ENCODE measurements at places on chromosomes 13 and 19.

- DNase-seq, result no peak
Measured at GRCh38 chr13:114130131-114130836, 2.1 kb downstream of the RASA3 start.

- no peak for DNase-seq
Measured at GRCh38 chr19:54470991-54471782, 1.9 kb downstream of the CDC42EP5 start.

DNA sequence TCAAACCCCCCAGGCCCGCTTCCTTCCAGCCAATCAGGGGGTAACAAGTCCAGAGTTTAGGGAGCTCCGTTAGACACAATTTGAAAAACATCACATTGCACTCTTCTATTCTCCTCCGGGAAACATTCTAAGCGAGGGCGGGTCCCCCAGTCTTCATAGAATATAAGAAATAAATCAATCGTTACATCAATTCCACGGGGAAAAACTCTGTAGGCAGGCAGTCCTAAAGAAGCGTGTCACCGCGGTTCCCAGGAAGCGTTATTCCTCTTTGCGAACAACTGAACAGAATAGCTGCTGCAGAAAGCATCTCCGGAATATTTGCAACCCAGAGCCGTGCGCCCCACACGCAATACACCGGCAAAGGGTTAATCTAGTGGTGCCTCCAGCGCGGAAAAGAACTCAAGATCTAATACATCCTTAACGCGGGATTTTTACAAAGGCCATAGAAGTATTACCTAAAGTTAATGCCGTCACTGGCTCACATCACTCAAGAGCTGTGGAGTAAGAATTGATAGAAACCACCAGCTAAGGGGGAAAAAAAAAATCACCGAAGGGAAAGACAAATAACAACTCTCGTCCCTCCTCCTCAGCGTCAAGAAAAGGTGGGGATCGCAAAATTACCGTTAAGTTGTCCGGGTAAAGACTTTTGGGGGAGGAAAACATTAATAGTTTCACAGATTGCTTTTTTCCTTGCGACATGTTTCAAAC is 65.1 kb downstream of the KCNRG start:
- peak; percentile 38 for DNase-seq

DNA sequence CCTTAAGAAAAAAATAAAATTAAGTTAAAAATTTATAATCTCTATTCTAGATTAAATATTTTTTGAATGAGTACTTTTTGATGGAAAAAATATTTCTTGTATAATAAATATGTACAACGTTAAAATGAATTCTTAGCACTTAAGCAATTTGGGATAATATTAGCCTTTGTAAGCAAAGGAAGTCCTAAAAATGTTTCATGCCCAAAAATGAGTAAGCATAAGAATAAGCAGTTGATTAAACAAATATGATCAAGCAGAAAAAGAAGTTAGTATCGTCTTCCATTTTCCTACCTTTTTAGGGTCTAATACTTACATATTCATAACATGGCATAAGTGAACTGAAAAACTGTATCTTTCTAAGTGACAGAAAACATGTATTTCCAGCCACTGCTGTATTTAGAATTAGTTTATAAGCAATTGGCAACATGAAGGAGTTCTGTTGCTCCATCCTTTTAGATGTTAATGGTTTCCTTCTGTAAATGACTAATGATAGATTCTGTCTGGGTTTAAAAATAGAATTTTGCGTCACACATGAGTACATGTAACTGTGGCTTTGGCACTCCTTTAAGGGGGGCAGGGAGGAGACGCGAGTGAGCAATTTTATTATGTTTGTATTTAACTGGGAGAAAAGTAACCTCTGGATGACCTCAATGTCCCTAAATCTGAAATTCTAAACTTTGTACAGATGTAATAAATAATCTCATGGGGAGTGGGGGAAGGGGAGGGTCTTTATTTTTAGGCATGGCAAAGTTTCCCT is 237.4 kb downstream of the RGCC start:
- DNase-seq, result no peak

GRCh38 chr13:88042489-88042888 is 371.3 kb downstream of the SLITRK5 start:
- DNase-seq, result no peak

DNA sequence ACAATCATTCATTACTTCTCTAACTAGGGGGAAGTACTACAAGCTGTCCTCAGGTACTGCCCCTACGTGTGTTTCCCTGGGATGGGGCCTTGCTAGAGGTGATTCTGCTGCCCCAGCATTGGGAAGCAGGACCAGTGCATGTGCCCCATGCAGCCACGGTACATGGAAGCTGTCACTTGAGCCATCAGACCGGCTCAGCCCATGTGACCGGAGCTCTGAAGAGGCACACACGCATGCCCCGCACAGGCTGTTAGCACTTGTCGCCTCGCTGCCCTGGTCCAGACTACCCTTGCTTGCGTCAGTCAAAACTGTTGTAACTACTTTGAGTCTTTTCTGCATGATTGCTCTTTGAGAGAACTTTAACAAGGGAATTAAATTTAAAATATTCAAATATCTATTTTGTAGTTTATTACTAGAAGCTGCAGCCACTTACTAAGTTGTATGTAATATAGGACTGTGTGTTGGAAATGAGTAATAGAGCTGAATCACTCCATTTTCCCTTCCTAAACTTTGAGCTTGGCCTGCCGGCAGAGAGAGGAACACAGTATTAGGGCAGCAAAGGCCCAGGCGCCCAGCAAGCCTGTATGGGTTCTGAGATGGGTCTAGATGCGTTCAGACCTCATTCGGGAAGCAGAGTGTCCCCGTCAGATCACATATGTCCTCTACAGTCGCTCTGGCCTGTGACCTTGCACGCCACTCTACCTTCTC is 42.2 kb downstream of the DHRS12 start:
- no peak for DNase-seq

- no peak for DNase-seq
Measured at GRCh38 chr19:58354478-58355030, 1.3 kb upstream of the A1BG start.

GRCh38 chr13:67860315-67860714 is 630.2 kb upstream of the PCDH9 start:
- DNase-seq, result no peak

GRCh38 chr19:35352448-35353304 is 5.0 kb downstream of the FFAR1 start:
- peak; percentile 76 for DNase-seq

GRCh38 chr13:20360041-20360491 is 127.9 kb upstream of the GJB6 start:
- no peak for DNase-seq

- no peak for DNase-seq
Measured at GRCh38 chr13:101773062-101773461, 320.6 kb downstream of the ITGBL1 start.

- no peak for DNase-seq
Measured at GRCh38 chr19:29171525-29171924, 41.4 kb downstream of the UQCRFS1 start.

DNA sequence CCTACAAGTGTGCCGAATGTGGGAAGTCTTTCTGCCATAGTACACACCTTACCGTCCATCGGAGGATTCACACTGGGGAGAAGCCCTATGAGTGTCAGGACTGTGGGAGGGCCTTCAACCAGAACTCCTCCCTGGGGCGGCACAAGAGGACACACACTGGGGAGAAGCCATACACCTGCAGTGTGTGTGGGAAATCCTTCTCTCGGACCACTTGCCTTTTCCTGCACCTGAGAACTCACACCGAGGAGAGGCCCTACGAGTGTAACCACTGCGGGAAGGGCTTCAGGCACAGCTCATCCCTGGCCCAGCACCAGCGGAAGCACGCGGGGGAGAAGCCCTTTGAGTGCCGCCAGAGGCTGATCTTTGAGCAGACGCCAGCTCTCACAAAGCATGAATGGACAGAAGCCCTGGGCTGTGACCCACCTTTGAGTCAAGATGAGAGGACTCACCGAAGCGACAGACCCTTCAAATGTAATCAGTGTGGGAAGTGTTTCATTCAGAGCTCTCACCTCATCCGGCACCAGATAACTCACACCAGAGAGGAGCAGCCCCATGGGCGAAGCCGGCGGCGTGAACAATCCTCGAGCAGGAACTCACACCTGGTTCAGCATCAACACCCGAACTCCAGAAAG is 10.3 kb upstream of the ERVK3-1 start:
- DNase-seq, result no peak

DNA sequence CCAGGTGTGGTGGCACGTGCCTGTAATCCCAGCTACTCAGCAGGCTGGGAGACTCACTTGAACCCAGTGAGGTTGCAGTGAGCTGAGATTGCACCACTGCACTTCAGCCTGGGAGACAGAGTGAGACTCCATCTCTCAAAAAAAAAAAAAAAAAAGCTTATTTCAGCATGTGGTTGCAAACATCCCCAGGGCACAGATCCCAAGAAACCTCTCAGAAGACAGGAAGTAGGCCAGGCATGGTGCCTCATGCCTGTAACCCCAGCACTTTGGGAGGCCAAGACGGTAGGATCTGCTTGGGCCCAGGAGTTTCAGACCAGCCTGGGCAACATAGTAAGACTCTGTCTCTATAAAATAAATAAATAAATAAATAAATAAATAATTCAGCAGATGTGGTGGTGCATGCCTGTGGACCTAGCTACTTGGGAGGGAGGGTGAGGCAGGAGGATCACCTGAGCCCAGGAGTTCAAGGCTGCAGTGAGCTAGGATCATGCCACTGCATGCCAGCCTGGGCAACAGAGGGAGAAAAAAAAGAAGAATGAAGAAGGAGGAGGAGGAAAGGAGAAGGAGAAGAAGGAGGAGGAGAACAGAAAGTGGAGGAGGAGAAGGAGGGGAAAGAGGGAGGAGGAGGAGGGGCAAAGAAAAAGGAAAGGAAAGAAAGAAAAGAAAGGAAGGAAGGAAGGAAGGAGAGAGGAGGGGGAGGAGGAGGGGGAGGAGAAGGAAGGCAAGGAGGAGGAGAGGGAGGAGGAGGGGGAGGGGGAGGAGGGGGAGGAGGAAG is 4.3 kb upstream of the LRRC8E start:
- DNase-seq, result no peak

- DNase-seq, result peak; percentile 41
Measured at GRCh38 chr13:49214917-49215376, 5.2 kb upstream of the MLNR start.

DNA sequence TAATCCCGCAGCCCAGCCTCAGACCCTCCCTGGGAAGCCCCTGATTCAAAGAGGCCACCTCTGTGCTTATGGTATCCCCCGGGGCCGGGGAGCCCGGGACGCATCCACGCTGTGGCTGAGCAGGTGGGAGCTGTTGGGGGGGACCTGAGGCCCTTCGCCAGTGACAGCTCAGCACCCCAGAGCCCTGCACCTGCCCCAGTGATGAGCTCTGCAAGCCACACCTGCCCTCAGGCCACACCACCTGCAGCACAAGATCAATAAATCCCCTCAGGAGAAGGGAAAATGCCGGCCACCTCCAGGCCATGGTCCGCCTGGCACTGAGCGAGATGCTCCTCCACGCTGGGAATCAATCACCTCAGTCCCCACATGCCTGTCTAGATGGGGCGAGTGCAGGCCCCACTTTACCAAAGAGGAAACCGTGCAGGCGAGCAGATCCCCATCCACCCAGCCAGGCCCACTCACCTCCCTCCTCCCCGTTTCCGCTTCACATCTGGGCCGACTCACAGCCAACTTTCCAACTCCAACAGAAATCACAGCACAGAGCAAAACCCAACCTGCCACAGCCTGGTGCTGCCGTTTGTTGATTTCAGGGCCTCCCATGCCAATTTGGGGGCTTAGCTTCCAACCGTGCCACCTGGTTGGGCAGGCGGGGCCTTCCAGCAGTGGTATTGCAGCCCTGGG is 12.8 kb downstream of the MOB3A start:
- peak; percentile 65 for DNase-seq

- DNase-seq, result no peak
Measured at GRCh38 chr13:31625115-31625514, 114.2 kb upstream of the RXFP2 start.

DNA sequence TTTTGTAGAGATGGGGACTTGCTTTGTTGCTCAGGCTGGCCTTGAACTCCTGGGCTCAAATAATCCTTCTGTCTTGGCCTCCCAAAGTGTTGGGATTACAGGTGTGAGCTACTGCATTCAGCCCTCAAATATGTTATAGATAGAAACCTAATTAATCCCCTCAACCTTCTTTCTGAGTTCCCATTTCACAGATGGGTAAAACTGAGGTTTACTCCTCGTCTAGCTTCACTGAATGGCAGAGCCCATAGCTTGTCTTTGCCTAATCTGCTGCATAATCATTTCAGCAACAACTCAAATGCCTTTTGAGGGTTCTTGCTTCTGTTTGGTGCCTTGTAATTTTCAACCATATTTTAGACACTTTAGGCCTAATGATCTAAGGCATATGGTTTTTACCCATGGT is 36.0 kb upstream of the ADGRE1 start:
- DNase-seq, result no peak

DNA sequence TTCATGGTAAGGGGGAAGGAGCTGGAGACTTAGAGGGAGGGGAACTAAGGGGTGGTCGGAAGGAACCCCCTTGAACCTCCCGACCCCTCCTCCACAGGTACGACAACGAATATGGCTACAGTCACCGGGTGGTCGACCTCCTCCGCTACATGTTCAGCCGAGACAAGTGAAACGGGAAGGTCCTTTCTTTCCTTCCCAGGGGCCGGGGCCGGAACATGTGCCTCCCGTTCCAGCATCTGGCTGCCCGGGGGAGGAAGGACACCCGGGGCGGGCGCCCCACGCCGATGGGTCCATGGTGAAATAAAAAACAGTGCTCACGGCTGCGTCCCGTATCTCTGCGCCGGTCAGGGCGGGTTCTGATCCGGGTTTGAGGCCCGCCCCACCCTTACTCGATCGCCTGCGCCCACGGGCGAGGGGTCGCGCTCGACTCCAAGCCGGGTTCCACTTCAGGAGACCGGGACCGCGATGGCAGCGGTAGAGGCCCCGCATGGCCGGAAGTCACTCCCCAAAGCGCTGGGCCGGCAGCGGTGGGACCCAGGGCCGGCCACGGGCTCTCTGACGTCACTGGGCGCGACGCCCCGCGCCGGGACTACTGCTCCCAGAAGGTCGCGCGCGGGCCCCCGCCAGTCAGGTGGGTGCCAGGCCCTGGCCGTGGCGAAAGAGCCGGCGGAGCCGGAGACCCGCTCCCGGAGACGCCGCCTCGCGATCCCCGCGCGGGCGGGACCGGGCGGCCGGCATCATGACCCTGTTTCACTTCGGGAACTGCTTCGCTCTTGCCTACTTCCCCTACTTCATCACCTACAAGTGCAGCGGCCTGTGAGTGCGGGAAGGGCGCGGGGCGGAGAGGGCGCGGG is at the start of gene TMEM147:
TMEM147 (plus strand) TSS at position 626 of the 854 bp plus-strand sequence; CDS start at position 740, 114 bp downstream.
- peak; percentile 83 for DNase-seq

- DNase-seq, result no peak
Measured at GRCh38 chr19:45587873-45588272, 3.3 kb upstream of the OPA3 start.

DNA sequence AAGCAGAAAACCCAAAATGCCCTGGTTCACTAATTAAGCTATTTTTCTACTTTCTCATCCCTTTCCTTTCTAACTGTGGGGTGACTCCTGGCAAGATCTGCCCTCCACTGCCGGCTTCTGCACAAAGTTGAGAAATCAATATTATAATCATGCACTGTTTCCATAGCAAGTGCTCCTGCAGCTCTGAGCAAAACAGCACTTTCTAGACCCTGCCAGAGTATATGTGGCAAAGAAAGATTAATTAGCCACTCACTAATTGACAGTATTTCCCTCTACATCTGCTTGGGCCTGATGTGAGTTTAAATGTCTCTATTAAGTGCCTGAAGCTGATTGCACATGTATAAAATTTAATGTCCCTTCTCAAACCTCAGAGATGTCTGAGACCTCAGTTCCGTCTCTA is 39.5 kb upstream of the FAM216B start:
- DNase-seq, result no peak

Data from stimulated activated CD4-positive, alpha-beta T cell treated with anti-CD3 and anti-CD28 coated beads, Interleukin-4, amount 100 ng/mL, for 24 hours (primary cell).